NCI-H2081 (cell line): ENCODE measurements at places on chromosomes 13 and 19.

- peak; percentile 64 for DNase-seq
Measured at GRCh38 chr19:13026462-13027370, 31.4 kb downstream of the NFIX start.

GRCh38 chr19:47020992-47021496, 1.4 kb downstream of the NPAS1 start:
- DNase-seq = no peak

- DNase-seq = peak; percentile 21
Measured at GRCh38 chr13:32310134-32310706, 4.9 kb downstream of the ZAR1L start.

DNA sequence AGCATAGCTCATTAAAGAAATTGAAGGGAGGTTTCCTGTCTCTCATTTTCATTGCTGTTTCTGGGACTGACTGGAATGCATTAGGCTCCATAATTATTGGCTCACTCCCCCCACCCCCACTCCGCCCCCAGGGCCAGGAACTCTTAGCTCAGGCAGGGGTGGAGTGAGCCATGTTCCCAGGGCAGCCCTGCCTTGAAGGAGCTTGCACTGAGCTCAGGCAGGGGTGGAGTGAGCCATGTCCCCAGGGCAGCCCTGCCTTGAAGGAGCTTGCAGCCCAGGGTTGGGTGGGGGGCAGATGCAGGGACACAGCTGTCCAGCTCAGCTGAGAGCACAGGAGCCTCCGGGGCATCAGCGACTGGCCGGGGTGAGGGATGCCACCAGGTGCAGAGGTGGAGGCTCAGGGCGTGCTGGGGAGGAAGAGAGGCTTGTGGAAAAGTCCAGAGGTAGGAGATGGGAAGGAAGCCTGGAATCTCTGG, 39.1 kb upstream of the TFDP1 start:
- DNase-seq = no peak

GRCh38 chr19:11693505-11694499, 44.9 kb downstream of the ZNF823 start:
- DNase-seq = peak; percentile 58

DNA sequence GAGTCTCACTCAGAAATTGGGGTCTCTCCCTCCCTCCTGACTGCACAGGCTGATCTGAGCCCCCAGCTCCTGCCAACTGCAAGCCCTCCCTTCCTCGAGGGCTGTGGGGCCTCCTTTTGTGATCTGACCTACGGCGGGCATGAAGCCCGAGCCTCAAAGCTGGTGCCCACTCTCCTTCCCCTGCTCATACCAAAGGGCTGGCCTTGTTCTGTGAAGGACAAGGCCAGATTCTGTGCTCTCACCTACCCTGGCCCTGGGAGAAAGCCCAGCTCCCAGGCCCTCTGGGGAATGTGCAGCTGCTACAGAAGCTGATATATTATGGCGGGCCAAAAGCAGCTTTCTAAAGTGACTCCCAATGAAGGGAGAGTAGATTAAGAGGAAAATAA, 9.0 kb upstream of the ECH1 start:
- no peak for DNase-seq

DNA sequence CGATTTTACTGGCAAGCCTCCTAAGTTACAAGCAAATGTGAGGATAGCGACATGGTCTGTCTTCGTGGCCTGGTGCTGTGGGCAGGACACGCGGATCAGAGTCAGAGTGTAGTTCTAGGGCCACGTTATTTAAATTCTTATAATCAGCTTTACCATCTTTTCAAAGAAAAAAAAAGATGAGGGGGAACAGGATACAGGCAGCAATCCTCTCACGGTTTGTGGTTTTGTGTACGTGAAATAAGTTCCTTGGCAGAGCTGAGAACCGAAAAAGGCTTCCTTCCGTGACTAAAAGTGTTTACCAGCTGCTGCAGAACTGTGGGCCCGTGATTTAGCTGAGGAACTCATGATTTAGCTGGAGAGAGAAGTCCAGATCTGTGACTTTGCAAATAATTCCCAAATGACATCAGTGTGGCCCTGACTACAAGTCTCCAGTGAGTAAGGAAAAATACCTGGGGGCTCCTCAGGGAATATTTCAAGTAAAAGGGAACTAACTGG, 27.2 kb downstream of the RCBTB2 start:
- DNase-seq = no peak
